Retina (tissue), 1 donor: ENCODE measurements at places on chromosomes 2 and 18.

DNA sequence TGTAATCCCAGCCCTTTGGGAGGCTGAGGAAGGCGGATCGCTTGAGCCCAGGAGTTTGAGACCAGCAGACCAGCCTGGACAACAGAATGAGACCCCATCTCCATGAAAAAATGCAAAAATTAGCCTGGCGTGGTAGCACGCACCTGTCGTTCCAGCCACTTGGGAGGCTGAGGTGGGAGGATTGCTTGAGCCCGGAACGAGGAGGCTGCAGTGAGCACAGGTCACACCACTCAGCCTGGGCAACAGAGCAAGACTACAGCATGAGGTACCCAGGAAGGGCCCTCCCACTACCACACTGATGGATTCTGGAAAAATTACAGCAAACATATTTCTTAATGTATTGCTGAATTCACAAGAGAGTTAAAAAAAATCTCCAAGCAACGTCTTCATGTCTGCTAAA is 56.3 kb upstream of the HPCAL1 start:
- DNase-seq = no peak

GRCh38 chr2:142865924-142866323 is 11.5 kb upstream of the KYNU start:
- no peak for DNase-seq

DNA sequence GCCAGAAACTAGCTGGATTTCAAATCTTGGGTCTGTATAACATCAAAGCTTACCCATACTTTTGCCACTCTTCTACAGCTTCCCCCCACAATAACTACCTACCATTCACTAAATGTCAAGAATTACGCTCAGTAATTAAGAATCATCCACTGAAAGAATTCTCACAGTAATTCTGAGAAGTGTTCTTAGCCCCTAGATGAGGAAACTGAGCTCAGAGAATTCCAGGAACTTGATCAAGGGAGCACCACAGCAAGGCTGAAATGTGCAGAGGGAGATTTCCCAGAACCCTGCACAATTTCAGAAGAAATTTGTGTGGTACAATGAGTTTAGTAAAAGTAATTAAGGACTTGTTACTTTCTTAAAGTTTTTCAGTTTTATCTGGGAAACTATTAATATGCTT is 194.5 kb upstream of the STK17B start:
- DNase-seq = no peak

GRCh38 chr2:7592618-7593140 is 675.5 kb downstream of the RNF144A start:
- no peak for DNase-seq

DNA sequence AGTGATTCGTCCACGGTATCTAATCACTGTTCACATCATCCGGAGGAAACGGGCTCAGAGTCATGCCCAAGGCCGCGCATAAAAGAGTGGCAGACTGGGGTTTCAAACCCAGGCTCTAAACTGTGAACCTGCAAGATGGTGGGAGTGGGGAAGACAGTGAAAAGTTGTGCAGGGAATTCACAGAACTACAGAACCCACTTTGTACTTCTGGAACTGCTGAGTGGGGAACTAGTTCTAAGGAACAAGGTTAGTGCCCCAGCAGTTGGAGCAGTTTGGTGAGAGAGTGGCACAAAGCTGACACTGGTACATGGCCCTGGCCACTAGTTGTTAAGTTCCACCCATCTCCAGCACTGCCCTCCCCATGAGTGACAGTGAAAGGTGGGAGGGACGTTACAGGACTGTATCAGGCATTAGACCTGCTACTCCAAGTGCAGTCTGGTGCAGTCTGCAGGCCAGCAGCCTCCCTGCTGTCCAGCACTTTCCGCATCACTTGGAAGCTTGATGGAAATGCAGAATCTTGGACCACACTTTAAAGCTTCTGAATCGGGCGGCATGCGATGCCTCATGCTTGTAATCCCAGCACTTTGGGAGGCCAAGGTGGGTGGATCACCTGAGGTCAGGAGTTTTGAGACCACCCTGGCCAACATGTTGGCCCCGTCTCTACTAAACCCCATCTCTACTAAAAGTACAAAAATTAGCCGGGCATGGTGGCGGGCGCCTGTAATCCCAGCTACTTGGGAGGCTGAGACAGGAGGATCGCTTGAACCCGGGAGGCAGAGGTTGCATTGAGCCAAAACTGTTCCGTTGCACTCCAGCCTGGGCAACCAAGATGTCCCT is 47.3 kb downstream of the C2orf42 start:
- DNase-seq = peak; percentile 73

DNA sequence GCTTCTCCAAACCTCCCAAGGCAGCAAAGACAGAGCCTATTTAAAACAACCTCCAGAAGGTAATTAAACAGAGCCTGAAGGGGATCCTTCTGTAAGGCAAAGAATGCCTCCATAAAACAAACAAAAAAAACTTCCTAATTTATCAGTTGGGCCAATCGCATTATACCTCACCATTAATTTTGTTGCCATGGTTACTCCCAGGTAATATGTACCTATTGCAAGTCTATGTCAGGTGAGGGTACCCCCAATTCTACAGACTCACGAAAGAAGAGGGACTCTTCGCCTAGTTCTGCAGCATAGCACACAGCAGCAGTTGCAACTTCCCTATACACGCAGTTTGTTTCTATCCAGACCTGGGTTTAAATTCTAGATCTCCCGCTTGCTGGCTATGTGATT is 38.8 kb downstream of the SFXN5 start:
- no peak for DNase-seq

GRCh38 chr2:219073413-219074129 is 12.8 kb upstream of the IHH start:
- peak; percentile 29 for DNase-seq

DNA sequence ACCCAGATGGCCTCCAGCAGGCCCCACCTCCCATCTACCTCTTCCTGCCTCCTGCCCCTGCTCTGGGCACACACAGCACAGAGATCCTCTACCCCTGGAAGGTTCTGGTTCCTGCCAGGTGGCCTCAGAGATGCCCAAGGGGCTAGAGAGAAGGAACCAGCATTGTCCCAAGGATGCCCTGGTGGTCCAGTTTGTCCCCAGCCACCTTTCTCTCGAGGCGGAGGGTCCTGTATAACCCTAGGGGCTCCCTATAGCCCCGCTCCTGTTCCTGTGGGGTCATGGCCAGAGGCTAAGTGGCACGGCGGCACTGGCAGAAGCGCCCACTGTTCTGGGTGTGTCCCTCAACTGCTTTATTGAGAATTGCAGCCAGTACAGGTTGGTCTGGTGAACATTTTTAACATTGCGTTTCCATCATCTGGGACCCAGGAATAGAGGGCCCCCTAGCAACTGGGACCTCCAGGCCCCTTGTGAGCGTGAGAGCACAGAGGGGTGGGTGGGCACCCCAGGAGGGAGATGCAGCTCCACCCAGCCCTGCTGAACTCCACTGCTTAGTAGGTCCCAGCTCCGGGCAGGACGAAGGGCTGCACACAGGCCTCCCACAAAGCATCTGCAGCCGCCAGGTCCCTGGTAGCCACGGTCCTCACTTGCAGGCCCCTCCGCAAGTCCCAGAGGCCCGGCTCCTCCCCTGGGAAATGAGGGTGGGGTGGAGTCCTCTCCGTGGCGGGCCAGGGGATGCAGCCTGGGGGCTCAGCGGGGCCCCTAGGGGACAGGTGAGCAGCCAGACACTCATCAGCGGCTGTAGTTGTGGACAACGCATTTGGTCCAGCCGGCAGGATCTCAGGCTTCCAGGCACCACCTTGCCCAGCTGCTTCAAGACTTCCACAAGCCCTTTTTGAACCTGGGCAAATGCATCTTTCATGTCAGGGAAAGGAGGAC is 33.1 kb downstream of the GPC1 start:
- DNase-seq = no peak
